ENCODE measurements at places on chromosomes 13 and 19.

GRCh38 chr19:35860818-35861639 is 4.3 kb downstream of the KIRREL2 start:
- no peak for DNase-seq

- DNase-seq = no peak
These were observed 21.5 kb downstream of the NFIC start for GRCh38 chr19:3387645-3388589.

- DNase-seq = no peak
These were observed 506 bp upstream of the MRPL34 start for GRCh38 chr19:17305216-17305516.

GRCh38 chr13:40232311-40233040 is 434.0 kb downstream of the FOXO1 start:
- no peak for DNase-seq

DNA sequence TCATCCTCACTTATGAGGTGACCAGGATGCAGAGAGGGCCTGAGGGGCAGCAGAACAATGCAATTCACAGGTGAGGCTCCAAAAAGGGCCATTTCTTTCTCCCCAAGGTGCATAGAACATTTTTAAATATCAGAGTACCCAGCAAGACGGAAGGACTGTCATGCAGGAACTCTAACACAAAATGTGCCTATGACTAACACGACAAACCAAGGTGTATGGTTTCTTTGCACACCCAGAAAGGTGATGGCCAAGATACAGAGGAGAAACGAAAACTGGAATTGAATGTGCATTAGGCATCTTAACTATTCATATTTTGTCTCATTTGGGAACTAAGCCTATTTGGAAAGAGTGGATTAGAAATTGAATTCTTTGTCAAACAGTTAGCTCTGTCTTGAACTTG is 29.9 kb downstream of the SHISA2 start:
- DNase-seq = no peak

- DNase-seq = no peak
These were observed 73.7 kb upstream of the LRCH1 start for GRCh38 chr13:46479283-46479682.

- DNase-seq = no peak
These were observed 11.9 kb upstream of the SLC10A2 start for GRCh38 chr13:103078158-103078557.

GRCh38 chr13:31699650-31700049 is 39.7 kb upstream of the RXFP2 start:
- DNase-seq = no peak

DNA sequence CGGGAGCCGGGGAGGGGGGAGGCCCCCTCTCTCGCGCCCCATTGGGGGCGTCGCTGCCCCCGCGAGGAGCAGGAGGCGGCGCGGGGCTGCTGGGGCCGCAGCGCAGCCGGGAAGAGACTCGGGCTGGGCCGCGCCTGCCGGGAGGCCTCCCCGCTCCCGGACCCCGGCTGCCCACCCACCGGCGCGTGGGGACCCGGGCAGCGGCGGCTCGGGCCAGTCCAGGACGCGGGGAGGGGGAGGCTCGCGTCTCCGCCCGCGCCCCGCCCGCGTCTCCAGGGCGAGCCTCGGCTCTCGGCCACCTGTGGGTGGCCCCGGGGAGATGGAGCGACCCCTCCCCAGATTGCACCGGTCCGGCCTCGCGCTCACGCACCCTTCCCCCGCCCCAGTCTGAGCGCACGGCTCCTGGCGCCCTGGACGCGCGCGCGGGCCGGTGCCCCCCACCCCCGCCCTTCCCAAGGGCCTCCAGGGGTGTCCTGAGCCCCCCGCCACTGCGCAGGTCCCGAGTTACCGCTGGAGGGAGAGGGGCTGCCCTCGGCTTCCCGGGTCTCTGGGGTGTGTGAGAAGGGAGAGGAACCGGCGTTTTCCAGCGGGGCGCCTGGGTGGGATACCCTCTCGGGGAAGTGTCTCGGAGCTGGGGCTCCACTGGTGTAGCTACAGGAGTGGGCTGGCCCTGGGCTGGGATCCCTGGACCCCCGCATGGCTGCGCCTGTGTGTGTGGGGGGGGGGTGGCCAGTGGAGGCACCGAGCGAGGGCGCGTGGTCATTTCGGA is 645 bp downstream of the PALM start:
- DNase-seq = no peak

DNA sequence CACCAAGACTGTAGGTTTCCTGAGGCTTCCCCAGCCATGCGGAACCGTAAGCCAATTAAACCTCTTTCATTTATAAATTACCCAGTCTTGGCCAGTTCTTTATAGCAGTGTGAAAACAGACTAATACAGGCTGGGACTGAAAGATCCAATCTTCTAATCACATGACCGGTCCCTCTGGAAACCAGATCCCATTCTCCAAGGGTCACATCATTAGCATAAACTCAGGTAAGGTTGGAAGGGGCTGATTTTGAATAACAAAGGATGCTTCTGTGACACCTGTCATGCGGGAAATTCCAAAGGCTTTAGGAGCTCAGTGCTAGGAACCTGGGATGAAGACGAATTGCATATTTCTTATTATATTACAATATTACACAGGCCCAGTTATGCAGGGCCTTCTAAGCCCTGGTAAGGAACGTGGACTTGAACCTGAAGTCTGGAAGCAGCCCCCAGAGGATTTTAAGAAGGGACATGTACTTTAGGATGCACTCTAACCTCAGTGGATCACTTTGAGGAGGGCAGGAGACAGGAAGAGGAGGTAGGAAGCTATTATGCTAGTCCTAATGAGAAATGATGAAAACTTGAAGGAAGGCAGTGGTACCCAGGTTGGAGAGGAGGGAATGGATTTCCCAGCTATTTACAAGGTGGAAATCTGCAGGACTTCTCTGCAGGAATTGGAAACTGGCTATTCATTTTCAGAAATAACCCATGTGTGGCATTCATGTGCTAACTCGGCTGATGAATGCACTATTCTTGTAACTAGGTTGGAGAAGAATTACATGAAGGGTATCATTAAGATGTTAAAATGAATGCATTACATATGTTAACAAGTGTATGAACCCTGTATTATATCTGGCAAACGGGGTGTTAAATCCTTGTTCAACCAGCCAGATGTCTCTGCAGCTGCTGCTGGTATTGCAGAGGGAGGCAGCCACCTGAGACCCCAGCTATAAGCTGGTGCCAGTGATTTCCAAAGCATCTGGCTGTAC is 19.3 kb downstream of the TNFSF11 start:
- DNase-seq = no peak

DNA sequence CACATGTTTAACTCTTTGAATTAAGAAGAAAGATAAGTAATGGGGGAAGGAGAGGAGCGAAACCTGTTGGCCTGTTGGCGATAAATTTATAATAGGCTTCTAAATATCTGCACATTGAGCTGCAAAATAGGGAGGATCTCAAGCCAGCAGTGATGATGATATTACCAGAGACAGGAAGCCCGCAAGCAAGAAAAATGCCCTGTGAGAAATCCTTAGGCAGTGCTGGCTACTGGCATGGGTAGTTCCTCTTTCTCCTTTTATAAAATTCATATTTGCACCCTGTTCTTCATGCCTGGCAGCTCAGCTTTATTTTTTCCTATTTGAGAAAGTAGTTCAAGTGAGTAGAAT is 858 bp upstream of the USP12 start:
- DNase-seq = no peak

DNA sequence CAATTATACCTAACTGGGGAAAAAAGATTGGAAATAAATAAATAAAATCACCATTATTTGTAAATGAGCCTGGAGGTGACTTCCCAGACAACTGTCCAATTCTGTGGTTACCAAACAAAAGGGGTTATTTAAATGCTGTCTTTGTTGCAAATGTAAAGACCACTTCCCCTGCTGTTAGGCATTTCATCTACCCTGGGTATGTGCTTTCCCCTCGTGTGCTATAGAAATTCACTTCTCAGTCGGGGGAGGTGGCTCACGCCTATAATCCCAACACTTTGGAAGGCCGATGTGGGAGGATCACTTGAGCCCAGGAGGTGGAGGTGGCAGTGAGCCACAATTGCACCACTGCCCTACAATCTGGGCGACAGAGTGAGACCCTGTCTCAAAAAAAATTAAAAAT is 101.9 kb upstream of the AKAP11 start:
- no peak for DNase-seq

DNA sequence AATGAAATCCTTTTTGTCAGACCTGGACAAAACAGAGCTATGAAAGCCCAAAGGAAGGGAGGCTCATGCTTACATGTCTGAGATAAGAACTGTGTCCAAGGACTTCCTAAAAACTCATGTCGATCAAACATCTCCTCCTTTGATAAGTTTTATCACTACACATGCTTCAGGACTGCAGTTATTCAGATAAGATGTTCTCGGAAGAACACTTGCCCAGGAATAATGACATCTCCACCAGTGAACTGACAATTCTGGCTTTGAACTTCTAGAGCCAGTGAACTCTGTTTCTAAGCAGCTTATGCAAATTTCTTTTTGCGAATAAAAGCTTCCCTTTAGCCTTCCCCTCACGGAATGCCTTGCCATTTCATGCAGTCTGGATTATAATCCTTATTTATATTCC is 561.6 kb downstream of the TBC1D4 start:
- no peak for DNase-seq

- DNase-seq = no peak
These were observed 11.4 kb upstream of the IGFL1 start for GRCh38 chr19:46218160-46218559.

DNA sequence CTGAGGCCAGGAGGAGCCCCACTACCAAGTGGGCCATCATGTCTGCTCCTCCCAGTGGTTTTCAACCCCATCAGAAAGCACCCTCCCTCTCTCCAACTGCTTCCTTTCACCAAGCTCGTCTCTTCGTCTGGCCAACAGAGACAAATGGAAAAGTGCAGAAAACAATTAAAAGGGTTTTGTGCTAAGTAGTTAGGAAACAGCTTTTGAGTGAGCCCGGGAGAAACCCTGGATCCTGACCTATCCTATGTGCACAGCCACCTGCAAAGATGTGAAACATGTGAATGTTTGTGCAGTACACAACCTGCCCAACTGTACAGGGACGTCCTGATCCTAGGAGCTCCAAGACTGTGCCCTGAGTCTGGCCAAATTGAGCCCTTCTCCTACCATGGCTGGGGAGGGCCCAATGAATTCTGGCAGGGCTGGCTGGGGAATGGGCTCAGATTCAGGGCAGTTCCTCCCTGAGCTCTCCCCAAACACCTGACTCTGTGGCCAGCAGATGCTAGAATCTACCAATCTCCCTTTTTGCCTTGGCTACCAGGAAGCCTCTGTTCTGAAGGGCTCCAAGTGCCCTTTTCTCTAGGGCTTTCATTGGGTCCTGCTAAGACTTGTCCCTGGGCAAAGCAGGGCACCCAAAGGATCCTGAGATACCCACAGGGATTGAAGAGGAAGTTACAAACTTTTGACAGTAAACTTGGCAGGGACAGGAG is 7.9 kb downstream of the TLE5 start:
- DNase-seq = no peak

- DNase-seq = no peak
These were observed 126.5 kb downstream of the NALCN start for GRCh38 chr13:101289764-101290163.

DNA sequence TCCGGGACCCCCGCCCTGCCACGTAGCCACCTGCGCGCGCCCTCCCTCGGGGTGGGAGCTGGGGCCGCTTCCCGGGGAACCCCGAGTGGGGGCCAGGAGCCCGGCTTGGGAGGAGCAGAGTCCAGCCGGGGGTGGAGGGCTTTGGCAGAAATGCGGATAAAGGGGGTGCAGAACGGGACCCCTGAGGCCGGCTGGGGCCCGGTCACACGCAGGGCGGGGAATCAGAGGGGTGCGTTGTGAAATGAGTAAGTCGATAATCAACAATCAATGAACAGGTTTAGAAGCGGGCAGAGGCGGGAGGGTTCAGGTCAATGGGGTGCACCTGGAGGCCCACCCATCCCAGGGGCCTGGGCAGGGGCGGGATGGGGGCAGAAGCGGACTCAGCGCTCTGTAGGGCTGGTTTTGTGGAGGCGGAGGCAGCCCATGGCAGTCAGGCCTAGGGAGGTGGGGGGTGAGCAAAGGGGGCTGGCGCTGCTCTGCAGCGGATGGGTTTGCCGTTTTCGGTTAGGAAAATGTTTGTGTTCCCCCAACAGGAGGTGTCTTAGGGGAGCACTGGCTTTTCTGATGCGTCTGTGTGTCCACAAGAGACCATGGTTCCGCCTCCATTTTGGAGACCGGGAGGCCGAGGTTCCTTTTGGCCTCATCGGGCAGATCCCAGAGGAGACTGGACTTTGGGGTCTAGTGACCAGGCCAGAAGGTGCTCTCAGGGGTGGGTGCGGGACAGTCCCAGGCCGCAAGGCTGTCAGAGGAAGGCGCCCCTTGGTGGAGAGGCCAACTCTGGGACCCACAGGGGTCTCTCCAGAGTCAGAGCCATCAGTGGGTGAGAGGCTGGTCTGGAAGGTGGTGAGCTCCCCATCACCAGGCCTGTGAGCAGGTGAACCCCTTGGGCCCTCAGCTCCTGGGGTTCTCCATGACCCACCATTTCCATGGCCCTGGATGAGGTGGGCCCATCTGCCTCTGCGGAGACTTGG is 683 bp upstream of the DIRAS1 start:
- DNase-seq = no peak

DNA sequence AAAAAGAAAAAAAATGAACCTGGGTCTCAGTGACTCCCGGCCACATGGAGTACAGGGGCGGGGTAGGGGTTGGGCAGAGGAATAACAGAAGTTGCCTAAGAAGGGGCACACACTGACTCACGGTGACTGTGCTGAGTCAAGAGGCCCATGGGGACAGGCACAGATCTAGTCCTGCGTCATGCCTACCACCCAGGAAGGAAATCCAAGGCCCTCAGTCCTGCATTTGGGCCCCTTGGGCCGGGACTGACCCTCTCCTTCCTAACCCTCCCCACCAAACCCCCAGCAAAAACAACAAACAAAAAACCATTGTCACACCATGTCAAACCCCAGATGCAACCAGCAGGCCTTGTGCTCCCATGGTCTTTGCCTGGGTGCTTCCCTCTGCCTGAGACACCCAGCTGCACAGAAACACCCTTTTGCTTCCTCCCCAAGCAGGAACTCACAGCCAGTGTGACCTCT is 9.6 kb upstream of the NOTCH3 start:
- no peak for DNase-seq
